Hair follicle dermal papilla cell (primary cell): ENCODE measurements at places on chromosomes 13 and 19. TPM values are rescaled to one million over a fixed set of nuclear protein-coding genes. Genes with fewer than 3 reads are reported as not detected.

Gene KLK5
- 0.65 and 3.3 TPM in 2 replicates for total RNA-seq

Gene ATP7B
- total RNA-seq = 2.7 and 5.8 TPM in 2 replicates

Gene TNFSF11
- 0.16 TPM in 1 of 2 replicates, not detected in the other for total RNA-seq

Gene C13orf46
- 1.1 and 1.3 TPM in 2 replicates for total RNA-seq

Gene THSD8
- total RNA-seq = not detected in 2 replicates

Gene ABCA7
- total RNA-seq = 8.3 and 9.4 TPM in 2 replicates

Gene USHBP1
- not detected in 2 replicates for total RNA-seq

Gene FFAR2
- total RNA-seq = not detected in 2 replicates

Gene ZNF99
- total RNA-seq = not detected in 2 replicates

Gene CGB7
- 0.16 TPM in 1 of 2 replicates, not detected in the other for total RNA-seq

Gene CNN2
- total RNA-seq = 745 and 827 TPM in 2 replicates

Gene DAND5
- 0.65 and 0.85 TPM in 2 replicates for total RNA-seq

Gene SLC7A9
- total RNA-seq = 0.16 TPM in 1 of 2 replicates, not detected in the other

Gene MRI1
- total RNA-seq = 22.5 and 26.3 TPM in 2 replicates

Gene ELSPBP1
- total RNA-seq = not detected in 2 replicates

Gene LILRA2
- total RNA-seq = not detected in 2 replicates

Gene ICAM4
- total RNA-seq = 0.24 and 0.32 TPM in 2 replicates

Gene ZNF20
- 4.5 and 6.7 TPM in 2 replicates for total RNA-seq

Gene CEACAM19
- 0.49 and 1.3 TPM in 2 replicates for total RNA-seq

Gene PTGIR
- total RNA-seq = 6.7 and 11.8 TPM in 2 replicates

Gene CATSPERD
- under 0.01 TPM in 1 of 2 replicates, not detected in the other for total RNA-seq

Gene ZNF547
- 2.9 and 3.9 TPM in 2 replicates for total RNA-seq

Gene ZNF846
- total RNA-seq = 12.3 and 15.3 TPM in 2 replicates

Gene PLK5
- total RNA-seq = under 0.01 and 0.12 TPM in 2 replicates

Gene LGALS14
- total RNA-seq = not detected in 2 replicates

Gene CABP5
- not detected in 2 replicates for total RNA-seq

Gene IGFL1
- not detected in 2 replicates for total RNA-seq

Gene IFNL1
- total RNA-seq = not detected in 2 replicates

Gene CFAP97D2
- total RNA-seq = not detected in 2 replicates

Gene TEX26
- total RNA-seq = not detected in 2 replicates

Gene GFY
- total RNA-seq = not detected in 2 replicates

Gene PNMA8B
- 1.1 and 2.9 TPM in 2 replicates for total RNA-seq

Gene TMEM190
- total RNA-seq = not detected in 2 replicates

Gene SLC5A5
- under 0.01 and 0.49 TPM in 2 replicates for total RNA-seq

Gene FCAR
- total RNA-seq = not detected in 2 replicates

Gene TEX101
- not detected in 2 replicates for total RNA-seq

Gene SULT2B1
- 0.36 TPM in 1 of 2 replicates, not detected in the other for total RNA-seq

Gene ONECUT3
- total RNA-seq = not detected in 2 replicates

Gene ZNF556
- 0.12 TPM in 1 of 2 replicates, not detected in the other for total RNA-seq

Gene SMIM44
- total RNA-seq = not detected in 2 replicates

Gene TNNI3
- not detected in 2 replicates for total RNA-seq

Gene RASIP1
- 0.32 and 0.36 TPM in 2 replicates for total RNA-seq

Gene FLT1
- 0.32 and 0.73 TPM in 2 replicates for total RNA-seq

Gene GPR12
- total RNA-seq = not detected in 2 replicates

Gene NOTCH3
- total RNA-seq = 6.9 and 14.4 TPM in 2 replicates

Gene TYK2
- total RNA-seq = 50.0 and 77.2 TPM in 2 replicates

Gene WDR62
- total RNA-seq = 1.5 and 2.2 TPM in 2 replicates

Gene RAVER1
- 12.0 and 14.6 TPM in 2 replicates for total RNA-seq

Gene PNMA8A
- total RNA-seq = 0.36 and 8.9 TPM in 2 replicates

Gene METTL21C
- total RNA-seq = not detected in 2 replicates

Gene GRIK5
- total RNA-seq = 0.12 and 0.32 TPM in 2 replicates

Gene NDFIP2
- 39.3 and 44.0 TPM in 2 replicates for total RNA-seq

Gene GRK1
- total RNA-seq = not detected in 2 replicates
